ENCODE measurements at places on chromosomes 13 and 19.

DNA sequence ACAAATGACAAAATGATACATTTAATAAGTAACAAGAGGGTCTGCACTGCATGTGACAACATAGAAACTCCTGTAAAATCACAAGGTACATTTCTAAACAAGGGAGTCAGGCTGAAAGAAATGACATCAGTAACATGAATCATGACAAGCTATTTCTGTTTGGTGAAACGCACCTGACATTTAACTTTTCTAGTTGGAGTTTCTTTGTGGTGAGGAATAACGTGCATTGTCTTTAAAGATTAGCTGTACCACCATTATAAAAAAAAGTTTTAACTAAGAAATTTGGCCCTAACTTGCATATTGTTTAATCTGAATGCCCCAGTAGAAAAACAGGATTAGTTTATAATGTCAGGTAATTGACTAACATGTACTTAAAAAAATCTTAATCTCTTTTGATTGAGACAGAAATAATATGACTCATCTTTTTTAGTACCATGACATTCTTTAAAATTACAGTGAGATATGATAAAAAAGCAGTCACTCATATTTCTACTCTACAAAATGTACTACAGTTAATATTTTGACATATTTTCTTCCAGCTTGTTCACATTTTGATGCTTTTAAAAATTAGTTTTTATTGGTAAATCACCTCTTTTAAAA is 418.2 kb downstream of the KLF12 start:
- no peak for DNase-seq

DNA sequence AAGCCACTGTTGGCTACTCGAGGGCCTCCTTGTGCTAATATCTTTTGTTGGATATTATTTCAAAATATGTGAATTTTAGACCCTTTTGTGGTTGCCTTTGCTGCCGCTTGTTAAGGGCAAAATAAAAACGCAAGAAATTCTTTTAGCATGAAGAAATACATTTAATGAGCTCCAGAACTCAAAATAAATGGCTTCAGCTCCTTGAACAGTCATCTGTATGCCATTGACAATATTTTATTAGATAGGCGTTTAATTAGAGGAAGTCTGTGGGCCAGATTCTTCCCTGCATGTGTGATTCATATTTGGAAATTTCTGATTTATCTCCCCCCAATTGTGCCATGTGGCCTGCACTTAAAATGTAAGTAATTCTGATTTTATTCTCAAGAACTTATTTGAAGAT is 177.2 kb downstream of the STK24 start:
- DNase-seq: no peak

DNA sequence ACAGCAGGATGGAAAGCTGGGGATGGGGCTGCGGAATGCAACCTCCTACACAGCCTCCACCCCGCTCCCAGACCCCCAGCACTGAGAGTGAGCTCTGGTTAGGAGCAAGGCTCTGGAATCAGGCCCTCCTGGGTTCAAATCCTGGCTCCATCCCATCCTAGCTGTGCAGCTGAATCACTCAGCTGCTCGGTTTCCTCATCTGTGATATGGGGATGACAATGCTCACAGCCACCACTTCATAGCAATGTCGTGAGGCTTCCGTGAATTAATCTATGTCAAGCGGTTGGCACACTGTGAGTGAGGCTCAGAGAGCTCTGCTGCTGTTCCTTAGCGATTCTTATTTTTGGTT is 538 bp downstream of the ACP7 start:
- DNase-seq: no peak

GRCh38 chr19:9058905-9059667 is 27.8 kb upstream of the OR1M1 start:
- DNase-seq: no peak

GRCh38 chr19:9580728-9581127 is 3.6 kb downstream of the ZNF121 start:
- DNase-seq: no peak

- no peak for DNase-seq
These were observed 40.9 kb upstream of the UFM1 start for GRCh38 chr13:38308736-38309135.

GRCh38 chr13:99086267-99087097 is 108.6 kb upstream of the DOCK9 start:
- DNase-seq: peak; percentile 73

- DNase-seq: no peak
These were observed 7.2 kb downstream of the ADGRE2 start for GRCh38 chr19:14770944-14771839.

GRCh38 chr19:11560404-11561051 is 1.5 kb upstream of the ELOF1 start:
- DNase-seq: peak; percentile 81

GRCh38 chr19:13040232-13040947 is 45.1 kb downstream of the NFIX start:
- no peak for DNase-seq

DNA sequence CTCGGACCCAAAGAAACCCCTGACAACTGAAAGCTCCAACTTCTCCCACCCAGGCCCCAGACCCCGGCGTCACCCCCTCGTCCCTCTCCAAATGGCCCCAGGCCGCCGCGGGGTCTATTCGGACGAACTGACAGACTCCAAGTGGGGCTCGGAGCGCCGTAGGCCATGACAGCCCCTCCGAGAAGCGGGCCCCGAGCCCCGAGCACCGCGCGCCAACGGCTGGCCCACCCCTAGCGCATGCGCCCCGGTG is 360 bp downstream of the DDX39A start:
- no peak for DNase-seq

DNA sequence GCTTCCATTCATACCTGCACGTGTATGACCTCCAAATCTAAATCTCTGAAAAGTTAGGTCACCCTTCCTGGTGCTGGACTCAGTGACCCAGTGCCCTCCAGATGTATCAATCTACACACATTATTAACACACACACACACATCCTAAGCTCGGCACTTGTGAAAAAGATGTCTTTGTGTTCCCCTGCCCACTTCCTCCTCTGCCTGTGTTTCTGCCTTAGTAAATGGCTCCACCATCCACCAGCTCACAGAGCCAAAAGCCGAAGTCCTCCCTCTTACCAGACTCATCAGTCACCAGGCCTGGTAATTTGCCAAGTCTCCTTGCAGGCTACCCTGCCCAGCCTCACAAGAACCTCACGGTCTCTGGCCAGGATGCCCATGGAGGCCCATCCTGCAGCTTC is 131.5 kb downstream of the SHISA2 start:
- DNase-seq: no peak

DNA sequence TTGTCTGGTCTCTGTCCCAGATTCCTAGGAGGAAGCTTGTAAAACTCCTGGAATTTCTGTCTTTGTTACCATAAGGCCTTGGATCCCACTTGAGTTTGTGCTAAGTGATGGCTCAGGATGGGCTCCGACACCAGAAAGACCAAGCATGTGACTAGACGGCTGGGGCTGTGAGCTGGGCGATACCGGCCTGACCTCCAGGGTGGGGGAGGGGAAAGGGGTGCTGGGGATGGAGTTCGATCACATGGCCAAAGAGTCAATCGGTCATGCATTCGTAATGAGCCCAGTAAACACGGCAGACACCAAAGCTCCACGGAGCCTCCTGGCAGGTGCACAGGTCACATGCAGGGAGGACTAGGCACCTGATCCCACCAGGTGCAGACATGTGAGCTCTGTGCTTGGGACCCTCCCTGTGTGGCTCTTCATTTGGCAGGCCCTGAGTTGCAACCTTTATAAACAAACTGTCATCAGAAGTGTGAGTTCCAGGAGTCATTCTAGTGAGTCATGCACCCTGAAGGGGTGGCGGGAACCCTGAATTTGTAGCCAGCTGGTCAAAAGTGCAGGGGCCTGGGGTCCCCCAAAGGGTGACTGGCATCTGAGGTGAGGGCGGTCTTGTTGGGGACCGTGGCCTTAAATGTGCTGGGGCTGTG is 27.1 kb downstream of the ELAVL1 start:
- DNase-seq: no peak

DNA sequence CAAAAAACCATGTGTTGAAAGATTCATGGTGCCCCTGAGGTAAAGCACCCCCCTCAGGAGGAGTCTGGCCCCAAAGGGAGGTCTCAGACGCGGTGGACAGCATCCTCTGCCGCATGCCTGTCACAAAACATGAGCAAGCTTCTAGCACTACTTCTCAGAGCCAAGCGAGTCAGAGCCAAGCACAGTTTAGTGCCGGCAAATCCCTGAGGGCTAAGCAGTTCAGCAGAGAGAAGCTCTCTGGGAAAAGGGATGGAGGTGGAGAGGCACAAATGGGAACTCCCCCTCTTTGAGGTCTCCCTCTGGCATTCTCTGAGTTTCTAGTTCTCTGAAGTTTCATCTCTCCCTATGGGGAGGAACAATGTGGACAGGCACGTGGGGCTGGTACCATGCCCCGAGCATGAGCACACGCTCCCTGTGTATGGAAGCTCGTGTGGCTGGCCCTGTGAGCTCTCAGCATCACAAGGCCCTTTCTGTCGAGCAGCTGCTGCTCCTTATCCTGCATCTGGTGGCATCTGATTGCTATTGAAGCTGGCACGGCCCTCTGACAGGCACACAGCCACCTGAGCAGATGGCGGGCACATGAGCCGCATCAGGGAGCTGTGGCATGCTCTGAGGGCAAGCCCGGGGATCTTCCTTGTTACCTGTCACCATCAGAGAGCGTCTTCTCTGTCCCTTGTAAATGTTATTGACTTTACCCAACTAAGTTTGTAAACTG is 325.1 kb downstream of the SLC7A1 start:
- DNase-seq: no peak

- DNase-seq: no peak
These were observed 2.5 kb downstream of the IL4I1 start for GRCh38 chr19:49894011-49894664.

DNA sequence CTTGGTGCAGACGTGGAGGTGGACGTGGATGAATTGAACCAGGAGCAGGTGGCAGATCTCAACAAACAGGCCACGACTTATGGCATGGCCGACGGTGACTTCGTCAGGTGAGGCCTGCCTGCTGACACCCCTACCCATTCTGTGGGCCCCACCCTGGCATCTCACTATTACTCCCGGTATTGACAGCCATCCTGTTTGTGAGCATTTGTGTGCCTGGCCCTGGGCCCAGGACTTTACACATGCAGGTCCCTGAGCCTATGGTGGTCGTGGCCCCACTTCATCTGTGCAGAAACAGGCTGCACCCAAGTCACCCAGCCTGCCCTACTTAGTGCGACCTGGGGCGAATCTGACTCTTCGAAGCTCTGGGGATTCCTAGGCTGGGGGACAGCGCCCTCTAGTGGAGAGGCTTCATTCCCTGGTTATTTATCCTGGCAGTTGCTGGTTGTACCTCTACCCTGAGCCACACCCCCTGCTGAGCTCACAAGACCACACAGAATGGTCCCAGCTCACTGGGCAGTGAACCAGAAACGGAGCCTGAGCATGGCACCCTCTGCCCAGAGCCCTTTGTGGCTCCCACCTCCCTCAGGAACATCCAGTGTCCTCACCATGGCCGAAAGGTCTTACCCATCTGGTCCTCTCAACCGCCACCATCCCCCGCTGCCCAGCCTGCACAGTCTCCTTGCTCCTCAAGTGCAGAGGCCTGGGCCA is 16.9 kb downstream of the ZNF296 start:
- peak; percentile 90 for DNase-seq

GRCh38 chr19:42480335-42481095 is 37.8 kb upstream of the CXCL17 start:
- peak; percentile 29 for DNase-seq

- peak; percentile 65 for DNase-seq
These were observed 33.4 kb downstream of the ZNF45 start for GRCh38 chr19:43901395-43902390.

DNA sequence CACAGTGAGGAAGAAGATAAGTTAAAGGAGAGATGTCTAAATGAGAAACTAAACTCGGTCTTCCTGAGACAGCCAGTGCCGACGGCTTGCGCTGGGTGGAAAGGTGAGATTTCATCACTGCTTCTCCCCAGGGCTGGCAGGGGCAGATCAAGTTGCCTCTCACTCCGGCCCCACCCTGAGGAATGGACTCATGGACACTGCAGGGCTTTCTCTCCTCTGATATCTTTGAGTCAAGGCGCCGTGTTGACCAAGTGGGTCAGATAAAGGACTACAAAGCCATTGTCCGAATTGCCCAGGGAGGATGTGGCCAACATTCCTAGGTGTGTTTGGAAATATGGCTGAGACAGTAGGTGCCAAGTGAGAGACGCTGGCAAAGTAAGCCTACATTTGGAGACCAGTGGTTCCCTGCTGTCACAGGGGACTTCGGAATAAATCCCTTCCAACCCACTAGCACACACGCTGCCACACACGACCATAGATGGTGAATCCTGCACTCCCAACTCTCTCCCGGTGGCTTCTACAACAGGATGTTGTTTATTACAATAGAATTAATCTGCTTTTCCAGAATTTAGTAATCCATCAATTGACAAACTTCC is 156.5 kb upstream of the TSC22D1 start:
- no peak for DNase-seq

- DNase-seq: no peak
These were observed 81.8 kb downstream of the GGACT start for GRCh38 chr13:100506600-100507422.

GRCh38 chr19:37778613-37779126 is 716 bp downstream of the ZNF573 start:
- DNase-seq: no peak

DNA sequence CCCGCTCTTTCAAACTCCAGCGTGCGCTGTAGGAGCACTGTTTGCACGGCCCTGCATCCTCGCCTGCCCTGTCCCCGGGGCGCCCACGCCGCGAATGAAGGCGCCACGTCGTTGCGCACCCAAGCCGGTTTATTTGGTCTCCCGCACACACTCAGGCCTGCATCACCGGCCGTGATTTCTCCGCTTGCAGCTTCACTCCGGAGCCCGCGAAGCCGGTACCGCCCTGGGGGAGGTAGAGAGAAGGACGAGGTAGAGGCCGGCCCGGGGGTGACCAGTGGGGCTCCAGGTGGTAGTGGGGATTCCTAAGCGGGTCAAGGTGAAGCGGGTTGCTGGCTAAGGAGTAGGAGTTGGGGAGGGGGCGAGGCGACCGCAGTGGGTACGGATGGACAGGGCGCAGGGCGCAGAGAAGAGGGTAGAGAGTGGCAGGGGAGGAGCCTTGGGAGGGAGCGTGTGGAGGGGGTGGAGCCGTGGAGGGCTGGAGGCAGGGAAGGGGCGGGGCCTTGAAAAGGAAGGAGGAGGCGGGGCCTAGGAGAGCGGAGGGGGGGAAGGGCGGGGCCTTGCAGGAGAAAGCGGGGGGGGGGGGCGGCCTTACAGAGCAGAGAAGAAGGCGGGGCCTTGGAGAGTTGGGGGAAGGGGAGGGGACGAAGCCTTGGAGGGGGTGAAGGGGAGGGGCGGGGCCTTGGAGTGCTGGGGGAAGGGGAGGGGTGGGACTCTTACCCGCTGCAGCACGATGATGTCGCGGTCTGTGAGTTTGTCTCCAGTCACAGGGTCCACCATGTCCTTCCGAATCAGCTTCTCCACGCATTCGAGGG is 24.6 kb downstream of the NOSIP start:
- DNase-seq: peak; percentile 89

DNA sequence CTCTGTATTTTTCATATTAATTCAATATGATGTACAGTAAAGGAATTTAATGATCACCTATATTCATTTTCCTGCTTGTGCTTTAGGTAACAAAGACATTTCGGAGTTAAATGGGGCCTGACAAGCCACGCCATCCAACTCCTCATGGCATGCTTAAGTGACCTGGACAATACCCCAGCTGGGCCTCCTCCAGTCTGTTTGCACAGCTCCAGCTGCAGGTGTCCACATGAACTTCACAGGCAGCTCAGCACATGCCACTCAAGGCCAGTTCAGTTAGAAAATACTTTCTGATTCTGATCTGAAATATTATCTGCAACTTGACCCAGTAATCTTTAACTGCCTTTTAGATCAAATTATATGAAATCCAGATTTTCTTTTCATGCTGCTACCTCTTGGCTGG is 89.6 kb upstream of the SLC15A1 start:
- no peak for DNase-seq
